ENCODE measurements at places on chromosomes 16 and 17. TPM values are rescaled to one million over a fixed set of nuclear protein-coding genes. Genes with fewer than 3 reads are reported as not detected.

Gene ITGAD
- not detected for total RNA-seq

Gene GSDMA
- total RNA-seq, result 1.6 TPM

Gene ZPBP2
- not detected for total RNA-seq

GRCh38 chr17:40179923-40180659, 2.8 kb downstream of the RAPGEFL1 start:
- peaks cover 18% of the 10 kb centered on the region for H3K4me1 ChIP-seq
- peaks cover 13% of the 10 kb centered on the region for H3K36me3 ChIP-seq
- no peak overlapping the region for H3K4me3 ChIP-seq
- H3K27me3 ChIP-seq, result no peaks in the 10 kb centered on the region
- no peak overlapping the region for H3K27ac ChIP-seq

Gene NPW
- total RNA-seq, result 24.3 TPM

GRCh38 chr16:27197004-27197403, 6.3 kb upstream of the KDM8 start:
- DNase-seq, result no peak
- H3K4me1 ChIP-seq, result peaks cover 65% of the 10 kb centered on the region
- H3K36me3 ChIP-seq, result peaks cover 10% of the 10 kb centered on the region
- peak overlapping the region; percentile 13 for H3K27ac ChIP-seq
- H3K4me3 ChIP-seq, result no peak overlapping the region

DNA sequence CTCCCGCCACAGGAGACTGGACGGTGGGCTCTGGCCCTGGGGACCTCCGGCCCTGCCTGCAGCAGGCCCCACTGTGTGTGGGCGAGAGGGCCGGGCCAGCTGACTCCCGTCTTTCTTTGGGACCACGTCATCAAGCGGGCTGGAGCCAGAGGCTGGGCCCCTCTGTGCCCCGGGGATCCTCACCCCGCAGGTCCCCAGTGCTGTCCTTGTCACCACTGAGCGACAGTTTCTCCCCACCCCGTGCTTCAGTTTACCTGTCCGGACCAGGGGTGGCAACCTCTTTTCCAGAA, 181.9 kb upstream of the ZNF469 start:
- DNase-seq, result no peak
- H3K4me1 ChIP-seq, result no peaks in the 10 kb centered on the region
- no peaks in the 10 kb centered on the region for H3K36me3 ChIP-seq

Gene NAGS
- 1.7 TPM for total RNA-seq

DNA sequence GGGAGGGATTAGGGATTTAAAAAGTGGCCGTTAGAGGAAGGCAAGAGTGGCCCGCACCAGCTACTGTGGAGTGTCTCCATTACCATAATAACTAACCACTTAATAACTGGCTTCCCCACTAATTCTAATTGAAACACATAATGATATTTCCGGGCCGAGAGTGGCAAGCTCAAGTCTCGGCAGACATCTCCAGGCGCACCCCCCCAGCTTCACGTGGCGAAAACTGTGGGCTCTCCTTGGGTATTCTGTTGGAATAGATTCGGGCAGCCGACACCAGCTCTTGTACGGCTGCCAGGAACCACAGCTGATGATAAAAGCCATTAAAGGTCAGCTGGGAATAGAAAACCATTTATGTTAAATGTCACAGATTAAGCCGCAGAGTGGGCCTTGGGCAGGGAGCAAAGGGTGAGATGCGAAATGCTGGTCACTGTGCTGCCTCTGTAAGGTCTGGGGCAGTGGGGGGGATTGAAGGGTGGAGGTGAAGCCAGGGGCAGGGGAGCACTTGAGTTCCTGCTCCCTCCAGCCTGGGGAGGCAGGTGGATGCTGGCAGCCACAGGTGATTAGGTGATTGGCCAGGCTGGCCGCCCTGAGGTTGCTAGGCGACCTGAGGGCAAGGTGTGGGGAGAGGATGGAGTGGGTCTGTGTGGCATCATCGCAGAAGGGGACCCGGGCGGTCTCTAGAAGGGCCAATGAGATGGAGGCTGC, 115.6 kb upstream of the SDK2 start:
- H3K27ac ChIP-seq, result no peak overlapping the region
- peaks cover 6% of the 10 kb centered on the region for H3K4me1 ChIP-seq
- no peaks in the 10 kb centered on the region for H3K36me3 ChIP-seq
- no peaks in the 10 kb centered on the region for H3K27me3 ChIP-seq
- no peak overlapping the region for H3K4me3 ChIP-seq

- H3K4me1 ChIP-seq, result no peaks in the 10 kb centered on the region
- DNase-seq, result no peak
- H3K27me3 ChIP-seq, result no peaks in the 10 kb centered on the region
Measured at GRCh38 chr16:59909262-59909661, 1175.1 kb upstream of the GOT2 start.

DNA sequence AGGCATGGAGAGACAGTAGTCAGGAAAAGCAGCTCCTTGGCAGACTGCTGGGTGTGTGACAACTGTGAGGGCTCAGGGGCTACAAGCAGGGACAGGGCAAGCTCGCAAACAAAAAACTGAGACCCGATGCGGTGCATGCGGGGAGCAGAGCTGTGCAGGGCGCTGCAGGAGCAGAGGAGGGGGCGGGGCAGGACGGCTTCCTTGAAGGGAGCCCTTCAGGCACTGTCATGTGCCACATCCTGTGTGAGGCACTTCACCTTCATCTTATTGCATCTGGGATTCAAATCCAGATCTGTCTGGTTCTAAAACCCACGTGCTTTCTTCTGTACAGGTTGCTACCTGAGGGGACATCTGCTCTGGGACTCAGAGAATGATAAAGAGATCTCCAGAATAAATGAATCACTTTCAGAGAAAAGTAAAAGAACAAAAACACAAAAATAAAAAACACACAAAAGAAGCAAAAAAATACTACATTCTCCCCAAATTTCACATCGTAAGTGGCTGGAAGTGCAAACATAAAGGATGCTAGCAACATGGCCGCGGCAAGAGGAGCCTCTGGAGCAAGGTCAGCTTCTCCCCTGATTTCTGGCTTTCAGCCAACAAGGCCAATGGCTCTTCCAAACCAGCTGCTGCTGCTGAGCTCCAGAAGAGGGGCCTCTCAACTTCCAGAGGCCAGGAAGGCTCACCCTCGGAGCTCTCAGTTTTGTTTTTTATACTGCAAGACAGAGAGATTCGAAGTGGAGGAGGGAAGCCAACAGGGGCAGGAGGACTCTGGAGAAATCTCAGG, 14.2 kb downstream of the LYRM9 start:
- H3K27me3 ChIP-seq, result no peaks in the 10 kb centered on the region
- H3K36me3 ChIP-seq, result no peaks in the 10 kb centered on the region
- no peak overlapping the region for H3K27ac ChIP-seq
- peak; percentile 76 for DNase-seq
- peaks cover 19% of the 10 kb centered on the region for H3K4me1 ChIP-seq

Gene SOX8
- total RNA-seq, result 1.6 TPM

- no peak overlapping the region for H3K4me3 ChIP-seq
- no peak for DNase-seq
- H3K27ac ChIP-seq, result no peak overlapping the region
Measured at GRCh38 chr17:56038131-56038530, 115.1 kb upstream of the ANKFN1 start.

Gene CRHR1
- not detected for total RNA-seq

Gene RARA
- 36.2 TPM for total RNA-seq

Gene PFAS
- total RNA-seq, result 157 TPM

Measured in activated CD8-positive, alpha-beta T cell treated with anti-CD3 and anti-CD28 coated beads for 36 hours (primary cell).